G401 (cell line): ENCODE measurements at places on chromosomes 6 and 20. TPM values are rescaled to one million over a fixed set of nuclear protein-coding genes. Genes with fewer than 3 reads are reported as not detected.

The SMIM13 gene
- 17.3 and 18.5 TPM in 2 replicates for total RNA-seq

DNA sequence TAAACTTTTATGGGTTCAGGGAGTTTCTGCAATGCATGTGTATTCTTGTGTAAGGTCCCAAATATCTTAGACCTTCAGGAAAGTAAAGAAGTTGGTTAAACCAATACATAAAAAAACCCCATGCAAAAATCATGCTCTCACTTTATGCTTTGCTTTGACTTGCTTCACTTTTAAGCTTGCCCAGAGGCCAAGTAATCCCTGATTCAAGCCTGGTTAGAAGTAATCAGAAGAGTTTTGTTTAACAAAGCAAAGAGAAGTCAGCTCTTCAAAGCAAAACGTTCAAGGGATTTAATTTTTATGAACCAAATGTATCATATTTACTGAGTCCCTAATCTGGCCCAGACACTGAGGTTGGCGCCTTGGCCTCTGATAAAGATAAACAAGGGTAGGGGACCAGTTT lies 26.7 kb upstream of the FNDC1 start:
- DNase-seq = no peak

DNA sequence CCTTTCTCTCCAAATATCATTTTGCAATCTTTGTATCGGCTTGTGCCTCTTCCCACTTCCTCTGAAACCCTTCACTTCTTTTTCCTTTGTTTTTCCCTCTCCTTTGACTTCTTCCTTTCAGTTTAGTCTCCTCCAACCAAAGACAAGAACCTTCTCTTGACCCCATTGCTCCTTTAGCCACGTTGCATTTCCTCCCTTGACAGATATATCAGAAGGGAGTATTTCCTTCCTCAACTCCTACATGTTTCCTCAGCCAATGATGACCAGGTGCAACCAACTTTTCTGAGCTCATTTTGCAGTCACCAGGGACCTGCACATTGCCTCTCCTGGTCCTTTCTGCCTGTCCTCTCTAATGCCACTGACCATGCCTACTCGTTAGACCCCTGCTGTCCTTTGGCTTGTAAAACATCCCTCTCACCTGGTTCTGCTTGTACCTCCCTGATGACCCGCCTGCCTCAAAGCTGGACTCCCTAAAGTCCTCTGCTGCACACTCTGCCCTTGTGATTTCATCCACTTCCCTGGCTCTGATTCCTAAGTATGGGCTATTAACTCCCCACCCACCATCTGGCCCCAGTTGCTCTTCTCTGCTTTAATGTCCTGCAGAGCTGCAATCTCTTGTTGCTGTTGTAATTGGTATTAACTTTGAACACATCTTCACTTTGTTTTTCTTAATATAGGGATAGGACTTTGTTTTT lies 27.4 kb downstream of the SLC22A16 start:
- no peak for DNase-seq

DNA sequence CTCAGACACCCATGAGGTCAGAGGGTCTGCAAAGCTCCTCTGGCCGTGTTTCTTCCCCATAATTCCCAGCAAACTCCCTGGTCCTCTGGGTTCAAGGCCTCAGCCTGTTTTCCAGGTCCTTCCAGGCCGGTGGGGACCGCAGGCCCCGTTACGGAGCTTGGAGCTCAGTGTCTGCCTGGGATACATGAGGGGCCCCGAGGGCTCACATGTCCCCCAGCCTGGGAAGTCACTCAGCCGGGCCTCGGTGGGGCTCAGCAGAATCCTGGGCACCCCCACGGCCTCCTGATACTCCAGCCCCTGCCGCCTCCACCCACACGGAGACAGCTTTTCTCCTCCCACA lies 3.4 kb upstream of the SULF2 start:
- no peak for DNase-seq

- DNase-seq = no peak
Measured at GRCh38 chr6:164911151-164911550, 398.3 kb downstream of the C6orf118 start.

- peak; percentile 84 for DNase-seq
Measured at GRCh38 chr6:29961966-29962365, 19.6 kb downstream of the HLA-A start.

The PLA2G7 gene
- not detected in 2 replicates for total RNA-seq

GRCh38 chr20:46089167-46089416 lies 670 bp downstream of the NCOA5 start:
- no peak for DNase-seq

The SNPH gene
- 1.7 and 2.4 TPM in 2 replicates for total RNA-seq

DNA sequence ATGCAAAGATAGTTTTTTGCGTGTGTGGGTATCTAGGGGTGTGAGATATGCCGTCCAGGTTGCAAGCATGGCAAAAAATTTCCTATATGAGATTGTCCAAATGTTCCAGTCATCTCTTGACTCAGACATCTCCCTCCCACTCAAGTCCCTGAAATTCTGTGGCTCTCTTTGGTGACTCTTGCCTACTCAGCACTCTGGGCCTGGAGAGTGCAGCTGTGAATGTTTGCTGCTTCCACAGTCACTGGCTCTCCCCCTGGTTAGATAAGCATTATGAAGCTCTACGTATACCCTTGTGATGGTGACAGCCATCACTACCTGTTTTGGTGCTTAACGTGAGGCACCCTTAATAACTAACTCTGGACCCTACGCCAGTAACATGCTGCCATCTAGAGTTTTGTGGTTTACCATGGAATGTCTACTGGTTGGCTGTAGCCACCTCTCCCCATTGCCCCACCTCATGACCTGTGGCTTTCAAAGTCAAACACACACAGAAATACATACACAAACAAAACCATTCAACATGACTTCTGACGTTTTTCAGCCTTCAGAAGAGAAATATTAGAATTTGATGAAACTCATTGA lies 621.9 kb upstream of the CITED2 start:
- DNase-seq = no peak

The MICB gene
- 15.0 and 18.3 TPM in 2 replicates for total RNA-seq
